ENCODE measurements at places on chromosomes 11 and 22.

- DNase-seq, result no peak
Observed at GRCh38 chr11:95108159-95108611, 18.5 kb downstream of the ENDOD1 start.

- no peak for DNase-seq
Observed at GRCh38 chr11:6251990-6252473, 7.6 kb upstream of the CCKBR start.

DNA sequence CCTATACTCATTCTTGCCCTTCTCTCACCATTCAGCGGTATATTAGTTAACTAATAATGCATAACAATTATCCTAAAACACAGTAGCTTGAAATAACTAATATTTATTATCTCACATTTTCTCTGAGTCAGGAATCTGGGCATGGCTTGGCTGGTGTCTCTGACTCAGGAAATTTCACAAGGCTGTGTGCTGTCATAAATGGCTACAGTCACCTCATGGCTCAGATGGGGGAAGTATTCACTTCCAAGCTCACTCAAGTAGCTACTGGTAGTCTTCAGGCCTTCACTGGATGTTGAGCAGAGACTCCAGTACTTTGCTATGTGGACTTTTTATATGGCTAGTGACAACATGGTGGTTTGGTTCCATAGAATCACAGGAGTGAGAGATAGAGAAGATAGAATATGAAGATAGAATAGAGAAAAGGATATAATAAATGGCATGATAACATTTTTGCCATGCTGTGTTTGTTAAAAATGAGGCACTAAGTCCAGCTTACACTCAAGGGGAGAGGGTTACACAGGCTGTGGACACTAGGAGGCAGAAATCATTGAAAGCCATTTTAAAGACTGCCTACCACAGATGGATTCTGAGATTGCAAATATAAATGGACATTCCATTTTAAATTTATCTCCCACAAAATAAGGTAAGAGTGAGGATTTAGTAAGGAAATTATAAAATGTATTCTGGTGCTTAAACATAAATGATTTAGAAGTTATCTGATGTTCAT lies 997.8 kb upstream of the CHORDC1 start:
- DNase-seq, result no peak

- no peak for DNase-seq
Observed at GRCh38 chr22:30742291-30743256, 47.9 kb downstream of the OSBP2 start.

DNA sequence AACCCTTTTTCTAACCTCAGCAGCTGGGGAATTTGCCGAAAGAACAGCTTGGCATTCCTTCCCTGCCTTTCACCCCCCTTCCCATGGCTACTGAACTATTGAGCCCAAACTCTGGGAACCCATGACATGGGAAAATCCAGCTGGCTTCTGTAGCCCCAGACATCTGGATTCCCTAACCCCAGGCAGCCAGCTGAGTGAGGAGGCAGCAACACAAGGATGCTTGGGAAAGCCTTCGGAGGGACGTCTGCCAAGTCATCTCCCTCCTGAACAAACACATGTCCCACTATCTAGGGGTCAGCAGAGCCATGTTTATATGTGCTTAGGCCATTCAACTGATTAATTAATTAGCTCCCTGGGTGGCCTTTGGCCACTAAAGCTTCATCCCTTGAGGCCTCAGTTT lies 21.6 kb downstream of the LRRC55 start:
- DNase-seq, result no peak

DNA sequence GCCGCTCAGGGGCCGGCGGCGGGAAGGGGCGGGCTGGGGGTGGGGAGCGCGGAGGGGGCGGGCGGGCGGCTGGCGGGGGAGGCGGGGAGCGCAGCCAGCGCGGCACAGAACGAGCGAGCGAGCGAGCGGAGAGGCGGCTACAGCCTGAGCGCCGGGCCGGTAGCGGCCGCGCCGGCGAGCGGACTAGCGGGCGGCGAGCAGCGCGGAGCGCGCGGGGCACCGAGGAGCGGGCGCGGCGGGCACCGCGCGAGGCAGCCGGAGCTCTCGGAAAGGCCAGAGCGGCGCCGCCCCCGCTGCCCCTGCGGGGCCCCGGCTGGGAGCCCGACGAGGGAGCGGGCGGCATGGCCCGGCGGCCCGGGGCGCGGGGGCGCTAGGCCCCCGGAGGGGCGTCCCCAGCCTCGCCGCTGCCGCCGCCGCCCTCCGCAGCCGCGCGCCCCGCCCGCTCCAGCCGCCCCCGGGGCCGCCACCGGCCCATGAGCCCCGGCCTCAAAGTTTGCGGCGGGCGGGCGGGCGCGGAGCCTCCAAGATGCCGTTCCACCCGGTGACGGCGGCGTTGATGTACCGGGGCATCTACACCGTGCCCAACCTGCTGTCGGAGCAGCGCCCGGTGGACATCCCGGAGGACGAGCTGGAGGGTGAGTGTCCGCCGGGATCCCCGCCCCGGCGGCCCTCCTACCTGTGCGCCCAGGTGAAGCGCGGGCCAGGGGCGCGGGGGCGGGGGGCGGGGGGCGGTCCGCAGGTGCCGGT lies at the start of gene CABP7:
Gene CABP7 (plus strand): TSS at position 105 of the 747 bp plus-strand sequence. CDS start 422 bp downstream, at position 527.
- DNase-seq, result no peak

- DNase-seq, result no peak
Observed at GRCh38 chr11:94106716-94107115, 21.9 kb upstream of the PANX1 start.

- DNase-seq, result no peak
Observed at GRCh38 chr11:118851970-118852369, 31.7 kb upstream of the CXCR5 start.

- DNase-seq, result no peak
Observed at GRCh38 chr11:12692229-12693075, 18.2 kb downstream of the TEAD1 start.

- DNase-seq, result no peak
Observed at GRCh38 chr11:117281159-117281558, 10.0 kb upstream of the BACE1-AS start.

DNA sequence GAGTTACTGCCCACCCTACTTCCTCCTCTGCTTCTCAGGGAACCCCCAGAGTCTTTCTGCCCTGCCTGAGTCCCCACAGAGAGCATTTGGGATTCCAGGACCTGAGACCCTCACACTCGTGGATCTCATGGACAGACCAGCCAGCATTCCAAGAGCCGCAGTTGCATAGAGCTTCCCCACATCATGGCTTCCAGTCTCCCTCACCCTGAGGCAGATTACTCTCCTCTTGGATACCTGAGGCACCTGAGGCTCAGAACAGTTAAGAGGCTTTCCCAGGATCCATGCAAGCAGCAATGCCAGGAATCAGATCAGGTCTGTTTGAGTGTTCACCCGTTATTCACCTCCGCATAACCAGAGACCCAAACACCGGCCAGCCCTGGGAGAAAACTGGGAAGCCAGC lies 102.2 kb downstream of the TRIM29 start:
- DNase-seq, result no peak

DNA sequence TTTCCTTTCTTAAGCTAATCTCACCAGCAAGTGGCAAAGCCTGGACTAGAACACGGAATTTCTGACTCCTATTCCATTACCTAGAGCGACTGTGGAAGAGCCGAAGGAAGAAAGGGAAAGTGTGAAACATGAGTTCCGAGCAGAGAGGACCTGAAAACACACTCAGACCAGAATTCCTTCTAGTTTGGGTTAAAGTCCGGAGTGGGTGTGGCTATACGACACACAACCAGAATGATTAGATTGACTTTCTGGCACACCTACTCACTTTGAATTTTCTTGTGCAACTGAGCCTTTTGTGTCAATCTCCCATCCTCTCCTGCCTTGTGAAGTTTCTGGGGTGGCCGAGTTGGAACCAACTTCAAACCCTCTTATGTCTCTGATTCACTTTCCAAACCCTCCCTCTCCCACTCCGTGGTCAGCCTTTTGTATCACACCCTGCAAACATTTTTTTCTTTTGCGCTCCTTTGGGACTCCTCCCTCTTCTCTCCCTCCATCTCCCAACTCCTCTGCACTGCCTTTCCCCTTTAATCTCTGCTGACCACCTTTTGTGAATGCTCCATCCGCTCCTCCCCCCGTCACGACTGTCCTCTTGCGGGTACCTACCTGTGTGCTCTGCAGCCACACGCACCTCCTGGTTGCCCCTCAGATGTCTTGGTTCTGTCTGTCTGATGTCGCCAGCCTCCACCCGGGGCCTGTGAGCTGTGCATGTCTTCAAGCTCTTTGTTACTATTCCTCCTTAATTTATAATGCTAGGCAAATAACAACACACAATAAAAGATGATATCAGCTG lies 86.3 kb upstream of the BLID start:
- no peak for DNase-seq

DNA sequence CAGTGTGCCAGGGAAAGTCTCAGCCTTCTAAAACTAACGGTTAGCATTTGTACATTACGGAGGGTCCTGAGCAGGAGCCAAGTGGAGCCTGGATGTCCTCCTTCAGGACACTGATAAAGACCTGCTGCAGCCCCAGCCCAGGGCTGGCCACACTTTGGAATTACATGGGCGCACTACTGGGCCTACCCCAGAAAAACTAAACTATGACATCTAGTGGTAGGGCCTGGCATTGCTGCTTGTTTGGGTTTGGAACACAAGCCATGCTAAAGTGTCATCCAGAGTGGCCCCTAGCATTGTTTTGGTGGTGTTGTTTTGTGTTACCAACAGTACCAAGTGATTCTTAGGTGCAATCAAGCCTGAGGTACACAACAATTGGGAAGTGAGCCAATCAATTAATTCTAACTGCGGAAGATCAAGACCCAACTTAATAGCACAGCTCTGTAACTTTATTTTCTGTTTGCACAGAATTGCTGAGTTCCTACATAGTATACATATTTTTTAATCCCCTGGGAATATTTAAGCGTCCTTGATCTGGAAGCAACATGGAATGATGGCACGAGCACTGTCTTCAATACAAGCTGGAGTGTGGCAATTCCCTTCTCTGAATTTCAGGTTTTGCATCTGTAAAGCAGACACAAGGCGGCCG lies 340.7 kb downstream of the LARGE1 start:
- DNase-seq, result no peak

DNA sequence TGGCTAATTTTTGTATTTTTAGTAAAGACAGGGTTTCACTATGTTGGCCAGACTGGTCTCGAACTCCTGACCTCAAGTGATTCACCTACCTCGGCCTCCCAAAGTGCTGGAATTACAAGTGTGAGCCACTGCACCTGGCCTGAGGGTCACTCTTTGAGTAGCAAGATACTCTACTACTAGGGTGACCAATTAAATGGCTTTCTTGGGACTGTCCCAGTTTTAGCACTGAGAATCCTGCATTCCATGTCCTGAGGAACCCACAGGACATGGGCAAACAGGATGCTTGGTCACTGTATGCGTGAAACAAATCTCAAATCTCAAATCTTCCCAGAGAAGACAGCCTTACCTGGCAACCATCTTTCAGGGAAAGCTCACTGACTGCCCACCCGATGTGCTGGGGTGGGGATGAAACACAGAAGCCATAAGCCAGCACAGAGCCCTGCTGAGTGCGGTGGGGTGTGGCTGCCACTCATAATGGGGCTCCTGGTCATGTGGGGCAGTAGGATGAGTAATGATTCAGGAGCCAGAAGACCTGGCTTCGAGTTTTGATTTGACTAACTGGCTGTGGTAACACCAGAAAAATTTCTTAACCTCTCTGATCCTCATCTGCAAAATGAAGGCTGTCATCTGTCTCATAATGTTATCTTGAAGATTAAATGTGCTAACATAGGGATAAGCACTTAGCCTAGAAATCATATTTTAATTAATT lies 11.5 kb downstream of the CLMP start:
- DNase-seq, result no peak

- no peak for DNase-seq
Observed at GRCh38 chr11:28072321-28072720, 35.6 kb downstream of the KIF18A start.

GRCh38 chr11:19751055-19751454 lies 38.4 kb downstream of the NAV2 start:
- no peak for DNase-seq

DNA sequence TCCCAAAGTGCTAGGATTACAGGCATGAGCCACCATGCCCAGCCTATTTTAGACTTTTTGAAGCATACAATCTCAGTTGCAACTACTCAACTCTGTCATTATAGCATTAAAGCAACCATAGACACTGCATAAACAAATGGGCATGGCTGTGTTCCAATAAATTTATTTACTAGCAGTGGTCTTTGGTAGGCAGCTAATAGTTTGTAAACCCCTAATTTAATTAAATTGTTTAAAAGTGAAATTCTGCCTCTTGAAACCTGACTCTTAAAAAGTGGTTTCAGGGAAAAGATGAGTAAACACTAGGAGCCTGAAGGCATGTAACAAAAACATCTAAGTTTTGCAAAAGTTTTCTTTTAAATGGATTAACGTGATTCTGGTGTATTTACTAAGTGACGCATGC lies 1364.5 kb downstream of the LRRC4C start:
- DNase-seq, result no peak

- DNase-seq, result peak; percentile 71
Observed at GRCh38 chr11:19076744-19077589, 16.4 kb upstream of the MRGPRX2 start.

Data from activated CD4-positive, CD25-positive, alpha-beta regulatory T cell treated with anti-CD3 and anti-CD28 coated beads, Interleukin-2, amount 50 U/mL, for 72 hours (primary cell).